ENCODE measurements at places on chromosomes 1 and 21. TPM values are rescaled to one million over a fixed set of nuclear protein-coding genes. Genes with fewer than 3 reads are reported as not detected.

The CRYBG2 gene
- total RNA-seq = 6.2 TPM

The PLA2G2A gene
- 13.0 TPM for total RNA-seq

The MTARC1 gene
- total RNA-seq = 10.0 TPM

The NR1I3 gene
- 1.2 TPM for total RNA-seq

The OLIG2 gene
- total RNA-seq = 0.42 TPM

The TNFSF4 gene
- 0.50 TPM for total RNA-seq

The REN gene
- total RNA-seq = 0.33 TPM

The OR2T2 gene
- total RNA-seq = 2.1 TPM

The TFAP2E gene
- total RNA-seq = 8.2 TPM

The FTCD gene
- total RNA-seq = 1.6 TPM

The LINGO4 gene
- 0.28 TPM for total RNA-seq

The PLPP3 gene
- 31.4 TPM for total RNA-seq

All from motor neuron (in vitro differentiated cells).